ENCODE measurements at places on chromosomes 11 and 22.

GRCh38 chr11:81970886-81971285 lies 762.8 kb downstream of the FAM181B start:
- DNase-seq, result no peak

- DNase-seq, result no peak
Measured at GRCh38 chr11:9060700-9061111, 30.7 kb downstream of the SCUBE2 start.

- DNase-seq, result no peak
Measured at GRCh38 chr11:75406338-75406777, 7.0 kb downstream of the RPS3 start.

- no peak for DNase-seq
Measured at GRCh38 chr11:79090191-79090705, 350.6 kb downstream of the TENM4 start.

- no peak for DNase-seq
Measured at GRCh38 chr11:3229673-3230630, 2.3 kb downstream of the MRGPRE start.

- DNase-seq, result peak; percentile 38
Measured at GRCh38 chr22:39567135-39567946, 3.2 kb upstream of the CACNA1I start.

DNA sequence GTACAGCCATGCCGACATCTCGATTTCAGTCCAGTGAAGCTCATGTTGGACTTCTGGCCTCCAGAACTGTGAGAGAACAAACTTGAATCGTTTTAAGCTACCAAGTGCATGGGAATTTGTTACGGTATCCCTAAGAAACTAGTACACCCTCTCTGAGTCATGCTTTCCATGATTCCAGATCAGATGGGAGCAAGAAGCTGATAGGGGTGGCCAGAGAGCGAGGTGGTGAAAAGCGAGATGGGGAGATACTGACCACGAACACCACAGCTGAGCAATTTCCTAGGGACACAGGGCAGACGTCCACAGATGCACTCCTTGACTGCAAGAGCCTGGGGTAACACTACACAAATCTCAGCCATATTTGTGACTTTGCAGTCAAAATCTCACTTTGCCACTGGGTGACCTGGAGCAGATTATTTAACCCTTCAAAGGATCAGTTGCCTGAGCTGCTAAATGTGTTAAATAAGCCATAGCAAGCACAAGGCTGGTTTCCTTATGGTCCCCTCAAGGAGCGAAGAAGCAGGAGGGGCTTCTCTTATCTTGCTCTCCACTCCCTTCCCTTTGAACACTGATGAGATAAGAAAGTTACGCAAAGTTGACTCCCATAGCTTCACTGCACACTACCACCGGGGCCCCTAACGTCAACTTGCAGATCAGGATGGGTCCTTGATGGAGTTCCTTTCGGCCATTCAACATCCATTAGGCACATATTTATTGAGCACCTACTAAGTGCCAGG lies 22.6 kb upstream of the RCN1 start:
- no peak for DNase-seq

DNA sequence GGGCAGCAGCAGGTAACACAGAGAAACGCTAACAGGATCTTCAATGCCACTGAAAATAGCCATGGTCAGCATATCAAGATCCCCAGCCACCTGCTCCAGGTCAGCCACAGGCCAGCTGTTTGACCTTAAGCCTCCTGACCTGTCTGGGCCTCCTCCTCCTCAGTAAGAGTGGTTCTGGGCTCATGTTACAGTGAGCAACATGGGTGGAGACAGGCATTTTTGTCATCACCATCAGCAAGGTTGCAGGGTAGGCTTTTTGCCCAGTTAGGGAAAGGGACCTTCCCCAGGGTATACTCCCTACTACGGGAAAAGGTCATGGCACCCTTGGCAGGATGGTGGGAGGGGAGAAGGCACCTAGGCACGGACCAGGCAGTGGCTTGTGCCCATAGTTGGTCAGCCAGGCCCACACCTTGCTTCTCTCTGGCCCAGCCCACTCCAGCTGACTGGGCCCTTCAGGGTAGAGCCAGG lies 131.8 kb upstream of the PARVA start:
- no peak for DNase-seq

- no peak for DNase-seq
Measured at GRCh38 chr22:43745411-43745770, 66.7 kb downstream of the EFCAB6 start.

DNA sequence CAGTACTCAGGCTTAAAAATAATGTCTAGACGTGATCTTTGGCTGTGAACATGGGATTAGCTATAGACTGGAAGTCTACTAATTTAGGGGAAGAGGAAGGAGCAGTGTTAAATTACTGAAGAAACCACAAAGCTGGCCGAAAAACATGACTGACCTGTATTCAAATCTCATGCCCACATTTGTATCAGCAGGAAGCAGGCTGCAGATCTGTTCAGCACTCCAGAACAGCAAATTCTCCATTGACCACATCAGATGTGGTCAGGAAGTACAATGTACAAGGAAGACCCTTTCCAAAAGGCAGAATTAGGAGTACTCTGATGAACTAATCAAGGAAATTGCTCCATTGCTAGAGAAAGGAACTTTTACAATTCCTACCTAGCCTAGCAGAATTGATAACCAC lies 31.7 kb downstream of the DCDC1 start:
- no peak for DNase-seq

DNA sequence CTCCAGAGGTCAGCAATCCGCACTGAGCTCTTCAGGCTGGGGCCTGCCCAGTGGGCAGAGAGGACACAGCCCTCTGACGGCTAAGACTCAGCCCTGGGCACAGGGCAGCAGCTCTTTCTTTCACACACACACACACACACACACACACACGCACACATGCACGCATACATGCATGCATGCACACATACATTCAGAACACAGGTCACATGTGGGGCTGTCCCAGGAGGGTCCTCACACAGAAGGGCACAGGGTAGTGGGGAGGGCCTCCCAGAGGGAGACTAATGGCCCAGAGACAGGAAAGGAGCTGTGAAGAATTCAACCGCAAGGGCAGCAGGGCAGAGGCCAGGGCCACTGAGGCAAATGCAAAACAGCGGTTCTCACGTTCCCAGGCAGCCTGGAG lies 20.3 kb upstream of the XKR3 start:
- DNase-seq, result no peak

GRCh38 chr22:33539202-33539901 lies 380.9 kb downstream of the LARGE1 start:
- DNase-seq, result no peak

GRCh38 chr11:72773291-72773690 lies 20.6 kb downstream of the STARD10 start:
- no peak for DNase-seq

DNA sequence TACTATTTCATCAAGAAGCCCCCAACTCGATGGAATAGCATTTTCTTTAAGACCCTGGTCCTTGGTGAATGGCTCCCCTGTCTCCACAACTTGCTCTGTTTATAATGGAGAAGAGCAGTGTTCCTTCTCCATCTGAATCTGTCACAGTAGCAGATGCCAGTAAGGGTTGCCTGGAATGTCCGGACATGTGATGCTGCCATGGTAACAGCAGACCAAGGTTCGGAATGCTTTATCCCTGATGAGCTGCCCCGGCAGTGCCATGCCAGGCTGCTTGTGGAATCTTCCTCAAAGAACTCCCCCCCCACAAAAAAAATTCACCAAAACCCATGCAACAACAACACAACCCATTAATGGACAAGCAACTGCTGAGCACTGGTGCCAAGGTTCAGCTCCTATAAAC lies 72.5 kb downstream of the KCNC1 start:
- DNase-seq, result no peak

DNA sequence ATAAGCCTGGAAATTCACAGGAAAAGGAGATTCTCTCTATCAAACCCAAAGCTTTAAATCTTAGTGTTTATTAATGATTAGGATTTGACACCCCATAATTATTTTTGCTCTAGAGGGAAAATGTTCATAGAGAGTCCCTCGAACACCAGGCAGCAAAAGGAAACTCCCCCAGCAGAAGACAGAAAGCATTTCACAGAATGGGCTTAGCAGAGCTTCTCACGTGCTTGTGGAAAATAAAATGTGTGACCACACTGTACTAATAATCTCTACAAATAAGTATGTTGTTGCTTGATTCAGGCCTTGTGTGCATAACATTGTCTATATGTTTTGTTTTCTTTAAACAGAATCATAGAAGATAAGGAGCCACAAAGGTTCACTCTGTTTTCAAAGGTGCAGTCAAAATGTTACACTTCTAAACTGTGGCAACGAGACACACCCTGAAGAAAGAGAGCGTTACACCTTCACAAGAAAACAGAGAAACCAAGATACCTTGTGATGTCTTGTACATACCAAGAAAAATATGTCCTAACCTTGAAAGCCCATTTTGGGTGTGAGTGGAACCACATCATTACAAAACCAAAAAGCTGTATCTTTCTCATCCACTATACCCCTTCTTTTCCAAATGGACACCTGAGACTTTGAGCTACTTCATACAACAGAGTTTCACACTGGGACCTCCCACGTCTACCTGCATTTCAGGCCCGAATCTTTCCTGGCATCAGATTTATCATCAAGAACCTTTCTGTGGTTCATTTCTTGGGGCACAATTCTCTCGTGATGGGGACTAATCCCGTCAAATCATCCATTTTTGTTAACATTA lies 282.5 kb downstream of the ETS1 start:
- DNase-seq, result no peak

GRCh38 chr22:38886333-38886732 lies 14.3 kb upstream of the CBX6 start:
- DNase-seq, result no peak

- no peak for DNase-seq
Measured at GRCh38 chr22:42077486-42078125, 1.9 kb upstream of the SMDT1 start.

DNA sequence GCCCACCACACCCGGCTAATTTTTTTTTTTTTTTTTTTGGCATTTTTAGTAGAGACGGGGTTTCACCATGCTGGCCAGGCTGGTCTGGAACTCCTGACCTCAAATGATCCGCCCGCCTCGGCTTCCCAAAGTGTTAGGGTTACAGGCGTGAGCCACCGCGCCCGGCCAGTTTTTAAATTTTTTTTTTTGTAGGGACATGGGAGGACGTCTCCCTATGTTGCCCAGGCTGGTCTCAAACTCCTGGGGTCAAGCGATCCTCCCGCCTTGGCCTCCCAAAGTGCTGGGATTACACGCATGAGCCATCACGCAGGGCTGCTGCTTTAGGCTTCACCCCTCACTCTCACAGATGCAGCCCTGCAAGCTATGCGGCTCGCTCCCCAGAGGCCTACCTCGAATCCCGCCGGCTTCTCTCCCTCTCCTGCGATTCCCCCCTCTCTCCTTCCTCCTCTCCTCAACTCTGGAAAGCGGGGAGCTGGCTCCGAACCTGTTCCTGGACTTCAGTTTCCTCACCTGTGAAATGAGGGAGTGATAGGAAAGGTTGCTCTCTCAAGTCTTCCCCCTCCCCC lies 926 bp downstream of the CCDC157 start:
- DNase-seq, result no peak

GRCh38 chr11:101296896-101297295 lies 167.3 kb upstream of the PGR start:
- DNase-seq, result no peak

DNA sequence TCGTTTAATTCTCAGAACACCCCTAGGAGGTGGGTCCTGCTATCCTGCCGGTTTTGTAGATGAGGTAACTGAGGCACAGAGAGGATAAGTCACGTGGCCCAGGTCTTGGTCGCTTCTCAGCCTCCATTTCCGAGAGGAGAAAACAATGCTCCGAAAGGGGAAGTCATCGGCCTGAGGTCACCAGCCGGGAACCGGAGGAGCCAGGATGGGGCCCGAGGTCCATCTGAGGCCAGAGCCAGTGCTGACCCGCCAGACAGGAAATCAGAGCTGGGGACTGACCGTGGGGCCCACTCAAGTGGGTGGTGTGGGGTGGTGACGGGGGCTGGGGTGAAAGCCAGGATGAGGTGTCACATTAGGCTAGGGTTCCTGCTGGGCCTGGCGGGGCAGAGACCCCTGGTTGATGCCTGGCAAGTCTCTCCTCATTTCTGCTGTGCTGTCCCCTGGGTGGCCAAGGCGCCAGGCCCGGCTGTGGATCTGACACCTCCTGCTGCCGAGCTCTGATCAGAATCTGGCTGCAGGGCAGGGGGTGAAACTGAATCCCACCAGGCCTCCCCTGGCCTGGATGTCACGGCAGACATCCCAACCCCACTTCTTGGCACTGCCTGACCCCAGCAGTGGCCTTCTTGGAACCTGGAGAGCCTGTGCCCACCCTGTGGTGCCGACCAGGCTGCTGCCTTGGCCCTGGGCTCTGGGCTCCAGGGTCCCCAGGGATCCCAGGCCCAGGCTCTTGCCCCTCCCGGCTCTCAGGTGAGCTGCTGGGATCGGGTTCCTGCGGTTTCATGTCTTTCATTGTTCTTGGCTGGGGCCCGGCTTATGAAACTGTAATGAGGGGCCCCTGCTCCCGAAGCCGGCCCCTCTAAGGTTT lies 12.0 kb downstream of the TRIOBP start:
- no peak for DNase-seq

DNA sequence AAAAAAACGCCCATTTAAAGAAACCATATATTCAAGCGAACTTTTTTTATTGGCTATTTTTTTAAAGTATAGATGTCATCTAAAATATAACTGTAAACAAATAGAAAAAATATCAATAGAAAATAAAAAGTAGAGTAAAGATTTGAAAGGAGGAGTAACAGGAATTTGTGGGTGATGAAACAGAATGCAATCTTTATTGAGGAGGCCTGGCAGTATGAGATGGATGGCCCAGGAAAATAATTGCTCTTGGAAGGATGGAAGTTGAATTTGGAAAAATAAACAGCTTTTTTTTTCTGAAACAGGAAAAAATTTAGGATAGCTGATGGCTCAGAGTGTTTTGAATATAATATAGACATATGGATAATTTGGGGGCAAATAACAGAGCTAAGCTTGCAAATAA lies 219.0 kb downstream of the CASP12 start:
- no peak for DNase-seq

GRCh38 chr11:97140885-97141494 lies 751.2 kb downstream of the JRKL start:
- DNase-seq, result no peak

GRCh38 chr22:25420925-25421904 lies 143.3 kb upstream of the GRK3 start:
- no peak for DNase-seq

DNA sequence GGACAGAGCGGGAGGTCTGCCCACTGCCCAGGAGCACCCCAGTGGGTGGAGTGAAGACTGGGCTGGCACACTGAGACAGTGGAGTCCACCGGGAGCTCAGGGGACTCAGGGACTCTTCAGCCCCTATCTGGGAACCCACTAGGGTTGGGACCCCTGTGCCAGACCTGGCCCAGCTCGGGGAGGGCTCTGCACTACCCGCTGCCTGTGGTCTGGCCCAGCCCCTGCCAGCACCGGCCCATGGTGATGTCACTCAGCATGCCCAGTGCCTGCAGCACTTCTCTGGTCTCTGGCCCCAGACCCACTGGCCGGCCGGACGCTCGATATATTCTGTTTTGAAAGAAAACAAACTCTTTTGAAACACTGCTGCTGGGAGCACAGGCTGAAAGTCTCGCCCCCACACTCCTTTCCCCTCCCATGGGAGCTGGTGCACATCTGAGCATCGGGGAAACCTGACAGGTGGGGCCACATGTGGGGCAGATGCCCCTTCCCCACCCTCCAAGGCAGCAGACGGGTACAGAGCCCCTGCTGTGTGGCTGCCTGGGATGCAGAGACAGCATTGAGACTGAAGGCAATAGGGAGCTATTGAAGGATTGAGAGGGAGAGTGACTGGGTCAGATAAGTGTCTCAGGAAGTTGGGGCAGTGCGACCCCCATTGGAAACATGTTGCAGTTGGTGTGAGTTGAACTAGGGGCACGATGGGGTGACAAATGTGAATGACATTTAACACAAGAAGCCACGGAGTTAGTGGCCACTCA lies 62.9 kb downstream of the MYEOV start:
- no peak for DNase-seq

All from CD8-positive, alpha-beta memory T cell (primary cell).